ENCODE measurements at places on chromosomes 6 and 20.

DNA sequence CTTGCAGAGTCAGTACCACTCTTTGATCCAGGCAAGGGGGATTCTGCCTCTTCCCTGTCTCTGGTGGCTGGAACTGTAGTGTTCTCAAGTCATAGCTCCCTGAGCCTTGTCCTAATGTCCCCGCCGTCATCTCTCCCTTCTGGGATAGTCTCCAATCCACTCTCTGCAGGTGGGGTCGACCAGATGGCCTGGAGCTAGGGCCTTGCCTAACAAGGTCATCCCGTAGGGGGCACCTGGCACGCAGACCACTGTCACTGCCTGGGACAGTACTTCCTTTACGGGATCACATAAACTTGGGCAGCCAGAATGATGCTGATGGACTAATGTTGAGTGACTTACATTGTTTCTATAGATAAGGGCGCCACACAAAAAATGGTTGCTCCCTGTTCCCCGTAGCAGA is 118.9 kb upstream of the SLC22A23 start:
- no peak for DNase-seq

- DNase-seq = peak; percentile 77
Observed at GRCh38 chr6:166106076-166106686, 61.5 kb downstream of the TBXT start.

DNA sequence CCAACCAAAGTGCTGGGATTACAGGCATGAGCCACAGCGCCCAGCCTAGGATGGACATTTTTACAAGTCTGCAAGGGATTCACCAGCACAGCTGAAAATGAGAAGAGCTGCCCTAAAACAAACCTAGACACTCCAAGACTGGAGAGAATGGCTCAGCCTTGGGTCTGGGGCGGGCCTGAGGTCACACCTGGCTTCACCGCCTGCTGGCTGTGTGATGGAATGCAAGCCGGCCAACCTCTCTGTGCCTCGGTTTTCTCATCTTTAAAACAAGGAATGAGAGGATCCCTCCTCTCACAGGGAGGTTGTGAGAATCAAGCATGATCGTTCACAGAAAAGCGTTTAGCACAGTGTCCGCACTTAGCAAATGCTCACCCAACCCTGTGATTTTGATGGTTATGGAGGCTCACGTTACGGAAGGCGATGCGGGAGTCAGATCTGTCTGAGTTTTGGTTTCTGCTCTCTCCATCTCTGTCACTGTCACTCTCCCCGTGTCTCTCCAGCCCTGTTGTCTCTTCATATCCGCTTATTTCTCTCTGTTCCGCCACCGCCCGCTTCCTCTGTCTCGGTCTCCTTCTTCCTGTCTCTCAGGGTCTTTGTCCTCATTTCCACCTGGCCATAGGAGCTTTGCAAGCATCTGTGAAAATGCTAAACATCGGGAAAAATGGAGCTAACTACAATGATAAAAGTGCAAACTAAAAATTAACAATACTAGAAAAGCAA is 47.6 kb downstream of the CEBPB start:
- no peak for DNase-seq

GRCh38 chr6:30730601-30731435 is 10.7 kb downstream of the TUBB start:
- peak; percentile 13 for DNase-seq

DNA sequence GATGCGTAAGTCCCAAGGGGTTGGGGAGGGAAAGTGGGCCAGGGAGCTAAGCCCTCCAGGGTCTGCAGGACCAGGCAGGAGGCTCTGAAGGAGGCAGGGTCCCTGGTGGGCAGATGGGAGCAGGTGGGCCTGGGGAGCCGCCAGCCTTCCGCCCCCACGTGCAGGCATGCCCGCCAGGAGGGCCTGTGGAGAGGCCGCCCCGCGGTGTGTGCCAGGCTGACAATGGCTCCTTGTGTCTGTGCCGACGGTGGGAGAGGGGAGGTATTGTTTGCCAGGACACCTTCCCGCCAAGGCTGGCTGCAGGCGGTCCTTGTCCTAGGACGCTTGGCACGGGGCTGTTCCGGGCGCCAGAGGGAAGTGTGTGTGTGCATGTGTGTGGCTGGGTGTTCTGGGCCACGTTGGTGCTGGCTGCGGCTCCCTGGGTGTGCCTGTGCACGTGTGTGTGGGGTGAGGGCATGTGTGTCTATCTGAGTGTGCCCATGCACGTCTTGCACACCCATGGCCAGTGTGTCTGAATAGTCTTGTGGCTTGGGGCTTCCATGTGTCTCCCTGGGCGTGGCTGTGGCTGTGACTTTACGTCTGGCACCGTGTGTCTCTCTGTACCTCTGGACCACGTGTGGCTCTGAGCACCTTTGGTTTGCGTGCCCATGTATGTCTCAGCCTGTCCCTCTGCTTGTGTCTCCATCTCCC is 153.0 kb downstream of the CEBPB start:
- DNase-seq = no peak

DNA sequence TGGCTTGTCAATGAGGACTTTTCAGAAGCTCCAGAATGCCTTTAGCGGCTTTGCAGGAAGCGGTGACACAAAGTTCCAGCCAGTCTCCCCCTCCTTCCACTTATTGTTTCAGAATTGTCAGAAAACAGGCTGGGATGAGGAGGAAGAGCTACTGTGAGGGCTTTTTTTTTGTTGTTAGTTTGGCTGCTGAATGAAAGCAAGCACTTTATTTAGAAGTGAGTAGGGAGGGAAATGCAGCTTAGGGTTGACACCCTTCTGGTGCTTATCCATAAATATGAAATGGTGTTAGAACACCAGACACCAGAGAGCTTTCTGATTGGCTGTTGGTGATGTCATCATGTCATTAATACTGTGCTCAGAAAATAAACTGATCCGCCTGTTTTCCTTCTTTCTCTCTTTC is 251.5 kb downstream of the SOX4 start:
- DNase-seq = no peak

GRCh38 chr20:5364997-5365597 is 48.3 kb upstream of the PROKR2 start:
- no peak for DNase-seq

DNA sequence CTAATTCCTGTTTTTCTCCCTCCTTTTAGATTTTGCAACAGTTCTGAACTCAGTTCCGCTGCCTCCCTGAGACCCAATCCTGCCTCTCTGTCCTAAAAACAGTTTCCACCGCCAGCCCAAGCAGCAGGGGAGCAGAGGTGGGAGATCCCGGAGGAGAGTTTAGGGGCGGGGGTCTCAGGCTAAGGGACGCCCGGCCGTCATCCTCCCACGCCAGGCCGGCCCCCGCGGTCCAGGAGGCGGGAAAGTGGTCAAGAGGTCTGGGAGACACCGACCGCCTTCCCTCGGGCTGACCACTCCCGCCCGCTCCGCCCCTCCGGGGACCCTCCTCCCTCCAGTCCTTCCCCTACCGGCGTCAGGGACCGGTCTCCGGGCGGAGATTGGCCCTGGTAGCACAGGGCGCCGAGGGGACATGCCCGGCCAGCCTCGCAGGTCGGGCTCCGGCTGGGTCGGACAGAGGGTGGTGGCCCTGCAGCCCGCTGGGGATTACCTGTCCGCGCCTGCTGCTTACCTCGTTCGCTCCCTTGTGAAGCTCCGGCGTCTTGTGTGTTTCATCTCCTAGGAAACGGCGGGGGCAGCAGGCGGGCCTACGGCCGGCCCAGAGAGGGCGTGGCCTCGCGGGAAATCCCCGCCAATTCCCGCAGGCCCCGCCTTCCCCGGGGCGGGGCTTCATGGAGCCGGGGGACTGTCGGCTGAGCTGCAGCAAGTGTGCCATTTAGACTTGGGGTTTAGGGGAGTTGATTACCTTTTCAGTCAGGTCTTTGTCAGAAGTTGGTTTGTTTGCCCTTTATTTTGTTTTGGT is at the start of gene MAK:
TSS of gene MAK (minus strand) at position 545 of the 799 bp plus-strand sequence. CDS start 7,891 bp downstream, outside the sequence.
- peak; percentile 58 for DNase-seq

GRCh38 chr20:16135630-16136029 is 437.6 kb downstream of the KIF16B start:
- DNase-seq = no peak

DNA sequence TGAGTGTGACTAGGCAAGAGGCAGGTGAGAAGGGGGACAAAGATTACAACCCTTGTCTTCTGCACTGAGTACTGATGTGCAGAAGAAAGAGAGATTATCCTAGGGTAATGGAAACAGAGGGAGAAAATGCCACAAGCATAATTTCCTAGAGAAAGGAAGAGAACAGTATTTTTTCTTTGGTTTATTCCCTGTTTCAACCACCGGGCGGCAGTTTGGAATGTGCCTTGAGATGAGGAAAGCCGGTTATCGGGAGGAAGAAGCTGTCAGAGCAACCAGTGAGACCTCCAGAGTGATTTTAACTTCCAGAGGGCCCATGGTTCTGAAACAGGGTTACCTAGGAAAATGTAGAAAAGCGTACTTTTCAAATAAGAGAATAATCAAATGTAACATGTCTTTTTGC is 121.4 kb downstream of the REV3L start:
- DNase-seq = no peak

- DNase-seq = no peak
Observed at GRCh38 chr6:93927731-93928130, 508.4 kb upstream of the EPHA7 start.

DNA sequence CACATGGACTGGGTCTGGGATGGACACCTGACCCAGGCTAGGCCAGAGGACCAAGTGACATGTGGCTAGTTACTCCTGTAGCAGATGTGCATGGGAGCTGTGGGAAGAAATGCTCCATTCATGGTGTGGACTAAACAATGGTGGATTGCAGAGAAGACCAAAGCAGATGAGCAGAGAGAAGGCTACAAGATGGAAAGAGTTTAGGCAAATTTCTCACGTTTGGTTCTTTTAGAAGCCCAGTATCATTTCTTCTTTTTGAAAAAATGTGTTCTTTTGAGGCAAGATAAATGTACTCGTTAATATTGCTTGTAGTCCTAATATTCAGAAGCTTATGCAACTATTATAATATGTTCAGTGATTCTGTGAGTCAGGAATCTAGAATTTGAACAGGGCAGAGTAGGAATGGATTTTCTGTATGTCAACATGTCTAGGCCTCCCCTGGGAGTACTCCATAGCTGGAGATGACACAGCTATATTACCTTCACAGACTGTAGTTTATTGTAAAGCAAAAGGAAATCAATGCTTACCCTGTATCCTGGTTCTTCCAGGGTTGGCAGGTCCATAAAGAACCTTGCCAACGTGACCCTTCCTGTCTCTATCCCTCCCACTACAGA is 2.3 kb upstream of the BTN2A1 start:
- DNase-seq = no peak

GRCh38 chr20:51275826-51276225 is 252.9 kb upstream of the KCNG1 start:
- peak; percentile 79 for DNase-seq

DNA sequence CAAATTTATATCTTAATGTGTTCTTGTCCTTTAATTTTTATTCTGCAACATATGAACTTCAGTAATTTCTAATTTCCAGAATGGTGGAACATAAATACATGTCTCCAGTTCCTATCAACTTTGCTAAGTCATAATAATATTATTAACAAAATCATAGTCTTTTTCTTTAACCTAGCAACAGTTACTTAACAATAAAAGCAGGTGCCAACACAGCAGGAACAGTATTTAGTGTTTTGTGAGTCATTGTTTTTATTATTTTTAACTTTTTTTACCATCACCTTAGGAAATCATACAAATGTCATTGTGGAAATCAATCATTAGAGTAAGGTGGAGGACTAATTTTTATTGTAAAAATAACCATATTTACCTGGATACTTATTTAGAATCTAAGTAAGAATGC is 133.5 kb downstream of the PLCB1 start:
- DNase-seq = no peak

- DNase-seq = no peak
Observed at GRCh38 chr6:10535193-10535592, 14.0 kb downstream of the GCNT2 start.

GRCh38 chr20:45863543-45864470 is 6.4 kb downstream of the ZSWIM3 start:
- no peak for DNase-seq

DNA sequence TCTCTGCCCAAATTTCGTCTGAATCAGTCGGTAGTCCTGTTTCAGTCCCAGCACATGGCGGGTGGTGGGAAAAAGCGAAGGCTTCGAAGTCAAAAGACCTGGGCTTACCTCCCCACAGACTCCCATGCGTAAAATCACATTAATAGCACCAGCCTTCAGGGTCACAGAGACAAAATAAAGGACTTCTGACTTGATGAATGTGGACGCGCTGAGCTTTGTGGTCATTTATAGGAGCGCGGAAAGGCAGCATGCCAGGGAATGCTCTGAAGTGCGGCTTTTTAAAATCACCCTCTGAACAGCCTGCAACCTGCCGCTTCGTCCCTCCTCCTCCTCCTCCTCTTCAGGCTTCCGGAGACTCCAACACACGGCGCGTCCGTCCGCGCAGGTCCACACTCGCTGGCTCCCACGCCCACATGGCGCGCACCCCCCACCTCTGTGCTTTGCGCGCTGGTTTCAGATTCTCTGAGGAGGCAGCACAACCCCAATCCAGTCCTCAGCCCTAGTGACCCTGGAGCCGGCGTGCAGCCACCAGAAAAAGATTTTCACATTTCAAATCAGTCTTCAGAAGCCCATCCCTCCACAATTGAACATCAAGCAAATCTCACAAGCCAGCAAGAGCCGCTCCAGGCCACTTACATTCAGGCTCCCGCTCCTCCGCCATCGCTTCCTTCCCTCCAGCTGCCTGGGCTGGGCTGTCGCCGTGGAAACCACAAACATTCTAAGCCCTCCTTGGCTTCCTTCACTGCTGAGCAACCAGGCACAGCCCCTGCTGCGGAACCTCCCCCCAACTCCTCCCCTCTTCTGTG is at the start of gene C6orf118:
TSS of gene C6orf118 (minus strand) at position 680 of the 806 bp plus-strand sequence. CDS start at position 661, 19 bp downstream.
- DNase-seq = peak; percentile 34

GRCh38 chr20:61288331-61288784 is 36.3 kb downstream of the CDH4 start:
- DNase-seq = peak; percentile 53

- no peak for DNase-seq
Observed at GRCh38 chr6:54860132-54860531, 13.6 kb downstream of the FAM83B start.

DNA sequence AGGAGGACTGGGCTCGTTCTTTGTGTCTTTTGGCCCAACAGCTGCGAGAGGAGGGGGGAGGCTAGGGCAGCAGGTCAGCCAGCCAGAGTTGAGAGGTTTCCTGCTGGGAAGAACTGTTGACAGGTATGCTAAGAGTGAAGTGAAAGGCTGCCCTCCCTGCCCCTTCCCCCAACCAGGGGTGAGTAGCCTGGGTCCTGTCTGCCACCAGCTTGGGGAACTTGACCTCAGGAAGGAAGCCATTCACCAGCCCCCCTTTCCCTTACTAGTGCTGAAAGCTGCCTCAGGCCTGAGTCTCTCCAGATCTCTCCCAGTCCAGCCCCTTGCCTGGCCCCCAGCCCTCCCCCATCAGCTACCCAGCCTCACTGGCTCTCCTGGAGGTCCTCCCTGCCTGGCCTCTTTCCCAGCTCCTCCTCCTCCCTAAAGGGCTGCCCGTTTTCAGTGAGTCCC is 20.7 kb upstream of the ZNF76 start:
- no peak for DNase-seq

All from caudate nucleus (tissue), 63 donors.